ELR (cell line): ENCODE measurements at places on chromosomes 4 and X.
A peak's percentile ranks its signal among the peaks of the same experiment; 100 is the strongest.

DNA sequence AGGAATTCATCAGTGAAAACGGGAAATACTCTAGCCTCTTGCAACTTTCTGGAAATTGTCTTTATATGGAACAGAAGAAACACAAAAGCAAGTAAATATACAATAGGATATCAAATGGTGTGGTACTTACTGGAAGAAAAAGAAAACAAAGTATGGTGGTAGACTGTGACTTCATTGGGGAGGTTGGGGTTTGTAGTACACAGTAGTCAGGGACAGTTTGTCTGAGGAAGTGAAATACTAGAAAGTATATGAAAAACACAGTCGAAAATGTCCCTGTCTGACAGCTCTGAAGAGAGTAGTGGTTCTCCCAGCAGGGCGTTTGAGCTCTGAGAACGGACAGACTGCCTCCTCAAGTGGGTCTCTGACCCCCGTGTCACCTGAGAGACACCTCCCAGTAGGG, 390.0 kb upstream of the NWD2 start:
- DNase-seq: no peak

DNA sequence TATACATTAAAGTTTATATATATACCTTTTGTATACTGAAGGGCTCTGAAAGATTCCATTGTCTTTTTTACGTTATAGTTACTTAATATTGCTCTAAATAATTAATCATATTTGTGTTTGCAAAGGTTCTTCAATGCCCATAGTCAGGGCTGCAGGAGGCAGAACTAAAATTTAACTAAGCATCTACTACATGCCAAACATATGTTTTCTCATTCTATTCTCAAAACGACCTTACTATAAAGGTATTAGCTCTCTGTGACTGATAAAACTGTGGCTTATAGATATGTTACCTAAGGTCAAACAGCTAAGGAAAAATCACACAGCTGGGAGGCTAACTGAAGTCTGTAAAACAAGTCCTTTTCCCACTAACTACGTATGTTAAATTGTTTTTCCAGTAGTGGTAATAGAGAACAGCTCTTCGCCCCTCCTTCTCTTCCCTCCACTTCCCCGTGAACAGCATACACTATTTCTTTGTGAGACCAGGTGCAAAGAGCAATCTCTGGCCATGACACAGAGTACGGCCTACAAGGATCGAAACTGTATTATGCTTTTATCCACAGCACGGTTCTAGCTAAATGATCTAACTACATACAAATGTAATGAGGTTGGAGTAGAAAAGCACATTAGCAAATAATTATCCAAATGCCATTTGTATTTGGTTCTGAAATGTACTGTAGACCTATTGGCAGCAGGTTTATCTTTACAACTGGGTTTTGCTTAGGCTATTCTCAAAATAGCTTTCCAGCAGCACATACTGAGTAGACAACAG, 1.7 kb downstream of the CNOT6L start:
- DNase-seq: peak; percentile 5

GRCh38 chr4:34261799-34262314, 1982.5 kb downstream of the ARAP2 start:
- no peak for DNase-seq

DNA sequence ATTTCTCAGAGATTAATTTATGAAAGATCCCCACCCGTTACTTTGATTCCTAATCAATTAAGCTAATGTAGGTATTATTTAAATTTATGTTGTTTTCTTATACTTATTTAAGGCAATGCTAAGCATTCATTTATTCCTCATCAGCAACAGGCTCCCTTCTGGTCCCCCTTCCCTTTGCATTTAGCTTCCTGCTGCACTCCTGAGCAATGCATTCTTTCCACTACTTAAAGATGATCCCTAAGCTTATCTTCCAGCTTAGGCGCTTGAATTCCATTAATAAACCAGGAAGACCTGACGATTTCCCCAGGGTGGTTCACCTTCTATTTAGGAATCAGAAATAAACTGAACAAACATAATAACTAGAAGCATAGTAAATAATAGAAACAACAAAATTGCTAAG, 1003.1 kb downstream of the FSTL5 start:
- no peak for DNase-seq

- no peak for DNase-seq
These were observed 8.3 kb upstream of the TMEM154 start for GRCh38 chr4:152687974-152688599.

DNA sequence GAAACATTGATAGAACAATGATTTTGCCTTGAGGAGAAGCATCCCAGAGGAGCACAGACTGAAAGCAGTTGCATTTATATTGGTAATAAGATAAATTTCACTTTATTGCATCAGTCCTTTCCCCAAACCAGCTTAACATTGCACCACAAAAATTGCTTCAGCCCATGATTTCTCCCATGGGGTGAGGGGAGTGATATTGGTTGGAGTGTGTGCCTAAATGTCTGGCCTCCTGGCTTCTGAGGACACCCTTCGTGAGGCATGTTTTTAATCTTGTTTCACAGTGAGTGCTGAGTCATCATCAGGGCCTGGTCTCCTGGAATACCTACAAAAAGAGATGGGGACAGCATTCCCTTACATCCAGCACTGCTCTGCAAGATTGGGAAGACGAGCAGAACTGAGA, 487.9 kb downstream of the C4orf33 start:
- DNase-seq: peak; percentile 20

DNA sequence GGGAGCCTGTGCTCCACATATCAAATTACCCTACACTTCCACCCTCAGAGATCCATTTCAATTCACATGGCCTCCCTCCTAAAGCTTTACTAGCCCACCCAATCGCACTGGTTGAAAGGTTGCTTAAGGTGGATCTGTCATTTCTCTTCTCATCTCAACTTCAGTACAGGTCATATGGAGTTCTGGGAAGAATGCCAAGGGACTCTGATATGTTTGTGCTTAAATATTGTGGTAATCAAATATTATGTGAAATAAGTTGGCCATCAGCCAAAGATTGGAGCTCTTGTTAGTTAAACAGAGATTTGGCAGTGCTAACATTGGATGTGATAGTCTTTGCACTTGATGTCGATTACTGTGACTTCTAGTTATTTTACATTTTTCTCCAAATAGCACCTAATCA, 20.5 kb downstream of the SEPTIN6 start:
- no peak for DNase-seq

DNA sequence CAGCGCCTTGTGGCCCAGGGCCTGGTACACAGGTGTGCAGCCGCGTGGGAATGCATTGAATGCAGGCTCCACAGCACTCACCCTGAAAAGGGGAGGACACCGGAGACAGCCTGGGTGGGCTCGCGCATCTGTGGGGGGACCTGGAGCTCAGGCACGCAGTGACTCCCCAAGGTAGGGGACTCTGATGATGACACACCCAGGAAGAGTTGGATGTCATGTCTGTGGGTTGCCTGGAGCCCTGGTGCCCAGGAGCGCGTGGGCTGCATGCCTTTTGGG, 32.7 kb upstream of the HTRA3 start:
- DNase-seq: no peak

- DNase-seq: peak; percentile 40
These were observed 35.8 kb downstream of the ATXN3L start for GRCh38 chrX:13283950-13284546.

DNA sequence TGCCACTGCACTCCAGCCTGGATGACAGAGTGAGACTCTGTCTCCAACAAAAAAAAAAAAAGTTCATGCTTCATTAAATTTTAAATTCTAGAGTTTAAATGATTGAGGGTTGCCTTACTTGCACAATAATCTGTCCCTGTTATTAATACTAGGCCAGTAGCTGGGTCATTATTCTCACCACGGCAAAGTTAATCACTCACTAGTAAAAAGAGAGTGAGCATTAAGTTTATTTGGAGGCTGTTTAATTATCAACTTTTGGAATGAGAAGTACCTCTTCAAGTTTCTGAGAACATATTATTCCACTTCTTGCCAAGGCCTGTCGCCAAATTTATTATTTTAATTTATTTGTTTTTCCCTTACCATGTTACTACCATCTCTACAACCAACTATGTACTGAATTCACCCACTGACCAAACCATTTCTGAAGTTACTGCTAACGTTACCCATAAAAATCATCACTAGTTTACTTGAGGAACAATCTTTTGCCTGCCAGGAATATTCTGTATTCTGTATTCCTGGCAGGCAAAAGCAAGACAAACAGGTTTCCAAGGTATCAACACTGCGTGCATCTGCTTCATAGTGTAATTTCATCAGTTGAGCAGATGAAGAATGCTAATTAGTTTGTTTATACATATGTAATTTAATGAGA, 26.5 kb downstream of the GUCY1A1 start:
- no peak for DNase-seq

DNA sequence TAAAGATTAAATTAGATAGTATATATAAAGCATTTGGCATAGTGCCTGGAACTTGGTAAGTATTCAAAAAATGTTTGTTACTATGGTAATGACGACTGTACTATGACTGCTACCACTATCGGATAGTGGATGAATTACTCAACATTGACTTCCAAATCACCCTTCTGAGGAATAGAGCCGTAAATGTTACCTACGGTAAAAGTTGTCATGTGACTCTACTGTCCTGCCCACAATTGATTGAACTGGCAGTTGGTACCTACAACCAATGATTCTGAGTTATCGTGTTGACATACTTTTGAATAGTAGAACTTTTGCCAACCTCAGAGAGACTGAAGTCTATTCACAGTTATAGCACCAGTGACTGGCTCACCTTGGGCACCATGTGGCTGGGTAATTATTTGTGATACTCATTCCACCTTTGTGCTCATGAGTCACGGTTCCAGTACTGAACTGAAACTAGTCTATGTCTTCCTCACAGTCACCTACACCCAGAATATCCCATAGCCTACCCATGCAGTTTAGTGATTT, 185.5 kb upstream of the PITX2 start:
- DNase-seq: peak; percentile 73

GRCh38 chrX:103730147-103730795, 19.6 kb downstream of the TMEM31 start:
- no peak for DNase-seq

DNA sequence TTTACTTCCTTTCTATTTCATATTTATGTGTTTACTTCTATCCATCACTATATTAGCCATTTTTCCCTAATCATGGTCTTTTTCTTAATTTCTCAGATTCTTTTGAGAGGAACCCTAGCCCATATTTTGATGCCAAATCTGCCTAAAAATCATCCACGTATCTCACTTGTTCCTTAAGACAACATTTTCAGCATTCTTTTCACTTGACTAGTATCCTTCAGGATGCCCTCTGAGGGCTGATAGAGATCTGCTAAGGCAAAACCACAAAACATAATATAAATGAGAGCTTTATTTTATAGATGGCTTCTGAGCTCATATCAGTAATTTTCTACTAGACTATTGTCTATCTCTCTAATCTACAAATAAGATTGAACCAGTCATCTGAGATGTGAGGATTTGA, 341.9 kb downstream of the GPM6A start:
- peak; percentile 72 for DNase-seq

GRCh38 chr4:39062094-39062769, at the start of gene KLHL5:
Gene KLHL5, plus strand, starts transcription at chr4:39062232. Its CDS starts 421 bp downstream, at chr4:39062653.
- DNase-seq: no peak

- peak; percentile 90 for DNase-seq
These were observed at the start of gene TMEM144 for GRCh38 chr4:158209825-158210807. Gene TMEM144, plus strand, starts transcription at chr4:158210486. Its CDS starts 2,182 bp downstream, at chr4:158212668.

- no peak for DNase-seq
These were observed 43.4 kb upstream of the TMEM154 start for GRCh38 chr4:152723236-152723635.

GRCh38 chrX:9874483-9874882, 88.3 kb downstream of the SHROOM2 start:
- peak; percentile 29 for DNase-seq

- peak; percentile 9 for DNase-seq
These were observed 117.3 kb downstream of the ENPP6 start for GRCh38 chr4:184100297-184100885.

DNA sequence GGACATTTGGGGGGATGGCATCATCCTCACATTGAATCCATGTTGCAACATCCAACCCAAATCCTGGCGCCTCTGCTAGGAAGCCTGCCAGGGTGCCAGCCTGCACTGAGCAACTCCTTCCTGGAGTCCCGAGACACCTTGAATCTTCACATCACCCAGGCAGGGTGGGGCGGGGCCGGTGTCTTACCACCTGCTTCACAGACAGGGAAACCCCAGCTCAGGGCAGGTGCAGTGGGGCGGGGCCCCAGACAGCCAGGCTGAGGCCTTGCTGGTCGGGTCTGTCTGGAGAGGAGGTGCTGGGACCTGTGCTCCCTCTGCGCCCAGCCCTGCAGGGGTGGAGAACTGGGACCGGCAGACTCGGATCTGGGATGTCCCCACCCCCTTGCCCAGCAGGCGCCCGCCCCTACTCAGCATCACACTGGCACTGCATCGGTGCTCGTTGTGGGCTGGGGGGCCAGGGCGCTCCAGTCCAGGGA, 31.5 kb upstream of the HTRA3 start:
- DNase-seq: no peak

DNA sequence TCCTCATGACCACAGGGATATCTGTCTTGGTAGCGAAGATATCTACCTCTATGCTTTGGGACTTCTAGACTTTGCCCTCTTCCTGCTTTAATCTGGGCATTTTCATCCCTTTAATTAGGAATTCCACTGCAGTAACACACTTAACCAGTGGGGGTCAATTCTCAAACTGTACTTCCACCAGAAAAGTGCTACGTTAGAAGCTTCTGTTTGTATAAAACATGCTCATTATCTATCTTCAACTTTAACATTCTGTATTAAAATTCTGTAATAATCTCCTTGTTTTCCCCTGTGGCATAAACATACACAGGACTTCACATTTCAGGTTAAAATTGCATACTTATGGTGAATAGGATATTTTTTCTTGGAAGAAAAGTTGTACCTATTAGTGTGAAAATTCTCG, 105.6 kb downstream of the AMMECR1 start:
- peak; percentile 45 for DNase-seq

DNA sequence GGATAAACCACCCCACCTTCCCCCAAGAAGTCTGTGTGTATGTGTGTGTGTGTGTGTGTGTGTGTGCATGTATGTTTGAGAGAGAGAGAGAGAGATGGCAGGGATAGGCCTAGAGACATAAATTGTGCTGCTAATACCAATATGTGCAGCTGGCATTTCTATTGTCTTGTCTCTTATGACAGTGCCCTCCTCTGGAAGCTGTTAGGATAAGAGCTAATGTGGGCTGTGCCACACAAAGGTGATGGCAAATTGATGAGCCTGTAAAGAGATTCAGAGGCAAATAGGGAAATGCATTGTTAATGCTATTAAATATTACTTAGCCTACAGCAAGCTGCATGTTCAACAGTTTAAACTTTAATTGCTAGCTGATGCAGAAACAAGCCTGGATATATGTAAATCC, 332.0 kb downstream of the NKX6-1 start:
- no peak for DNase-seq

DNA sequence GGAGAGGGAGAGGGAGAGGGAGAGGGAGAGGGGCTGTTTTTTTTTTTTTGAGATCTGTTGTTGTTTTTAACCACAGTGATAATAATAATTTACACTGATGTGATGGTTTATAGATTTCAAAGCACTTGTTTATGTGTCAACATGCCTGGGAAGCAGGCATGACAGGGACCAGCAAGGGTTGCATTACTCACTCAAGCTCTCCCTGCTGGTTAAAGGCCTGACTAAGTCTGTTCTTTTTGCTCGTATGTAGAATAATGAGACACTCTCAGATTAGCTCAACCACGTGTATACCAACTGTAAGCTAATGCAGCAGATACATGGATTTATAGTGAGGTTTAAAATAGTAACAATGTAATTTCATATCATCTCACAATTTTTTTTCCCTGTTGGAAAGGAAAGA, 134.6 kb upstream of the BOD1L1 start:
- DNase-seq: peak; percentile 21
